ENCODE measurements at places on chromosomes 7 and 10. TPM values are rescaled to one million over a fixed set of nuclear protein-coding genes. Genes with fewer than 3 reads are reported as not detected.

- no peak overlapping the region for H3K27ac ChIP-seq
- DNase-seq, result no peak
- H3K4me3 ChIP-seq, result no peak overlapping the region
- no peaks in the 10 kb centered on the region for H3K27me3 ChIP-seq
- H3K4me1 ChIP-seq, result peaks cover 75% of the 10 kb centered on the region
Observed at GRCh38 chr10:132582771-132583170, 45.2 kb downstream of the INPP5A start.

DNA sequence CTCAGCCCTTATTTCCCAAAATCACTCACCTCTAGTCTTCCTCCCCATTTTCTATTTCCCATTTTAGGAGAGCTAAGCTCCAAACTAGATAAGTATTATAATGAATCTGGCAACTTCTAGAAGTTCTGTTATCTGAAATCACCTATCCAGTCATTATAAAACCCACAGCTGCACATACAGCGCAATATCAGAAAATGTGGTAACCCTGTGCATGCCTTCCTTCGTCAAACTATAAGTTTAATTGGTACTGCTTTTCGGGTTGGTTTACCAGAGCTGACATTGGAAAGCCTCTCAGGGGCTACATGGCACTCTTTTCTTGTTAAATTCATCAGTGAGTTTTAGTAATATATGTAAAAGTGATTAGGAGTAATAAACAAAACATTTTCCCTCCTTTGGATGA, 1.6 kb downstream of the LAMB4 start:
- no peak overlapping the region for H3K27ac ChIP-seq
- H3K36me3 ChIP-seq, result no peaks in the 10 kb centered on the region
- no peak for DNase-seq
- H3K4me3 ChIP-seq, result no peak overlapping the region
- no peaks in the 10 kb centered on the region for H3K4me1 ChIP-seq

- H3K36me3 ChIP-seq, result no peaks in the 10 kb centered on the region
- no peak for DNase-seq
- no peaks in the 10 kb centered on the region for H3K27me3 ChIP-seq
- peaks cover 18% of the 10 kb centered on the region for H3K4me1 ChIP-seq
Observed at GRCh38 chr10:12848439-12849173, 152.9 kb downstream of the CCDC3 start.

CNPY1 gene
- total RNA-seq, result not detected

GRCh38 chr7:15086862-15087261, 184.3 kb upstream of the DGKB start:
- H3K27ac ChIP-seq, result no peak overlapping the region
- H3K4me1 ChIP-seq, result no peaks in the 10 kb centered on the region
- no peak overlapping the region for H3K4me3 ChIP-seq
- H3K27me3 ChIP-seq, result no peaks in the 10 kb centered on the region

DNA sequence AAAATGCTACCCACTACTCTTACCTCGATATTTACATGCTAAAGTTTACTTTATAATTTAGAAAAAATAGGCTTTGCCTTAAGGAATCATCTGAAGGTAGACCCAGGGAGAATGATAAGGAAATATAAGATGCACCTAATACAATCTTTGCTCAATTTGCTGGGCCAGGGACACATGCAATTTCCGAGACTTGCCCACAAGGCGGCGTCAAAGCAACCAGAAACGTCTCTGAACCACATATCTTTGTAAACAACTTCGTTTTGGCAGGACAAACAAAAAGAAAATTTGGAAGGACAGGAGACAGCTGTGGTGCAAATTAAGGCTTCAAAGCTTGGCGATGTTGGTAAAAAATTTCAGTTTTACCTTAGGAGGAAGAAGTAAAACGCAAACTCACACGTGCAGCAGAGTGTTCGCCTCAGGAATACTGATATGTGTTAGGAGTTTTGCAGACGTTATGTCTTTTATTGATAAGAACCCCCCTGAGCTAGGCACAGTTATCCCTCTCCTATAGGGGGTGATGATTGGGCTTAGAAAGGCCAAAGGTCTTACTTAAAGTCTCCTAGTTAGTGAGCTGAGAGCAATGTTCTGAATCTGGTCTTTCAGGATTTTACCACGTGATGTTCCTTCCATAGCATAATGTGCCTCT, 134.3 kb downstream of the PRKCQ start:
- H3K36me3 ChIP-seq, result peaks cover 11% of the 10 kb centered on the region
- H3K27ac ChIP-seq, result no peak overlapping the region
- H3K4me3 ChIP-seq, result no peak overlapping the region
- no peaks in the 10 kb centered on the region for H3K27me3 ChIP-seq
- H3K4me1 ChIP-seq, result no peaks in the 10 kb centered on the region

- H3K36me3 ChIP-seq, result no peaks in the 10 kb centered on the region
- no peak for DNase-seq
- H3K4me1 ChIP-seq, result peaks cover 19% of the 10 kb centered on the region
- H3K4me3 ChIP-seq, result no peak overlapping the region
- H3K27ac ChIP-seq, result no peak overlapping the region
Observed at GRCh38 chr7:32515890-32516550, 20.7 kb downstream of the AVL9 start.

DNA sequence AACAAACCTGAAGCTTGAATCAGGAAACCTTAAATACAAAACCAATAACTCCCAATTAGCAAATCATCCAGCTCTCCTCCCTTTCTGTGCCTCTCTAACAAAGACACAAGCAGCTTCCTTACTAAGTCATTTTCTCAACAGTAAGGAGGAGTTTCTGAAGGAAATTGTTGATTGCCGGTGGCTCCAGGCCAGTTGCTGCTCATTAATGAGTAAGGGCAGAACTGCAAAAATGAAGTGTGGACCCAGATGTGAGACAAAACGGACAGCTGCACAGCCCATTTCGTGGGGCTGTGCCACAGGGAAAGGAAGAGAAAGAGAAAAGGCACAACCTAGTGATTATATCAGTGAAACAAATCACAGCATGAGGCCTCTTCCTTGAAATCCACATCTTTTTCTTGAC, 42.8 kb upstream of the RHOBTB1 start:
- no peak overlapping the region for H3K4me3 ChIP-seq
- H3K27ac ChIP-seq, result no peak overlapping the region
- no peaks in the 10 kb centered on the region for H3K36me3 ChIP-seq
- no peaks in the 10 kb centered on the region for H3K4me1 ChIP-seq
- DNase-seq, result no peak

PDZD8 gene
- total RNA-seq, result 119 TPM

FEZF1 gene
- total RNA-seq, result not detected

- H3K36me3 ChIP-seq, result no peaks in the 10 kb centered on the region
- H3K4me3 ChIP-seq, result no peak overlapping the region
- H3K27ac ChIP-seq, result no peak overlapping the region
Observed at GRCh38 chr10:68565658-68566057, 5.5 kb downstream of the TET1 start.

- no peak overlapping the region for H3K4me3 ChIP-seq
- H3K36me3 ChIP-seq, result no peaks in the 10 kb centered on the region
- no peak overlapping the region for H3K27ac ChIP-seq
- H3K27me3 ChIP-seq, result peaks cover 19% of the 10 kb centered on the region
- no peak for DNase-seq
Observed at GRCh38 chr10:5360318-5360915, 4.3 kb upstream of the UCN3 start.

DNA sequence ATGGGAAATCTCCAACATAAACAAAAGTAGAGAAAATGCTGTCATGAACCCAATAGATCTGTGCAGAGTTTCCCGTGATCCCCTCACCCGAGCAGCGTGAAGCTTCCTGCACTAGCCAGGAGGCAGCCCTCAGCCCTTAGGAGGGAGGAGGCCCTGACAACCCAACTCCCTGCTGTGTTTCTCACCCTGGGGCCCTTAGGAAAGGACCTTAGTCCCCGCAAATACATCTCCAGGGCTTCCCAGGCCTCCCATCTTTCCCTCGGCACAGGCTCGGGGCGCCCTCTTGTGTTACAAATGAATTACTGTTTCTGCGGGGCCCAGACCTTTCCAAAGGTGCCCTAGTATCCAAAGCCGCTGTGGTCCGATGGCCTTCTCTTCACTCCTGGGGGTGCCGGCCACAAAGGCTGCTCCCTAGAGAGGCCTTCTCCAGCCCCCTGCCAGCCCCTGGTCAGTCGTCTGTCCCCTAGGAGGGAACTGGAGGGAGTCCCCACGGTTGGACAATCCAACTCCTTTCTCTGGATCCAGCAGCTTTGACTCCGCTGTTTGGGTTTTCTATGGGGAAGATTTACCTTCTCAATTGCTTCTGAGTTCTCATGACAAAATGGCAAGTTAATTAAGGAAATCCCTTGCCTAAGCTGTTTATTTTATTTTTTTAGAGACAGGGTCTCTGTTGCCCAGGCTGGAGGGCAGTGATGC, 49.9 kb upstream of the SH2B2 start:
- peaks cover 100% of the 10 kb centered on the region for H3K36me3 ChIP-seq
- no peaks in the 10 kb centered on the region for H3K4me1 ChIP-seq
- H3K27me3 ChIP-seq, result no peaks in the 10 kb centered on the region
